ENCODE measurements at places on chromosomes 2 and 18.
A peak's percentile ranks its signal among the peaks of the same experiment; 100 is the strongest.

DNA sequence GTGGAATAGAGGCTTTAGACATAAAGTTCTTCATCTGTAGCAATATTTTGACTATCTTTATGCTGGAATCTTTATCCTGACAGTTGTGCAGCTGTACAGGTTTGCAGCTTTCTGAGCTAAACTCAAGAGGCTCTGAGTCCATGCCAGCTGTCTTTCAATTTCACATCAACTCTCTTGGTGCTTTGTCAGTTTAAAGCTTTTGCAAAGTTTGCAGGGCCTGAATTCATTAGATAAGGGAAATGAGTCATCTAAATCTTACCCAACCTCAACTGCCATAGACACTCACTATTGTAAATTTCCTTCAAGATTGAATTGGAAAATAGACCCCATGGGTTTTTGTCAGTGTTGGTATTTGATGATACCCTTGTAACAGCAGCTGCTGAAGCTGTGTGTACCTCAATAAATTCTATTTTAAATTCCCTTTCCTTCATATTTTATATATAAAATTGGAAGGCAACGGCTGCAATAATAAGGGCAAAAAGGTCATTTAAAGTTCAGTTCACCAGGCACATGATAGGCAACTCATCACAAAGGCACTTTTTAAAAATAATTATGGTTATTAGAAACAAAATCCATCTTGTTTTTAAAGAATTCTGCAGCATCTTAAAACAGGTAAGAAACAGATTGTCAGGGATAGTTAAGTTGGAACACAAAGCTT is 169.9 kb upstream of the SLC39A10 start:
- DNase-seq, result peak; percentile 87

DNA sequence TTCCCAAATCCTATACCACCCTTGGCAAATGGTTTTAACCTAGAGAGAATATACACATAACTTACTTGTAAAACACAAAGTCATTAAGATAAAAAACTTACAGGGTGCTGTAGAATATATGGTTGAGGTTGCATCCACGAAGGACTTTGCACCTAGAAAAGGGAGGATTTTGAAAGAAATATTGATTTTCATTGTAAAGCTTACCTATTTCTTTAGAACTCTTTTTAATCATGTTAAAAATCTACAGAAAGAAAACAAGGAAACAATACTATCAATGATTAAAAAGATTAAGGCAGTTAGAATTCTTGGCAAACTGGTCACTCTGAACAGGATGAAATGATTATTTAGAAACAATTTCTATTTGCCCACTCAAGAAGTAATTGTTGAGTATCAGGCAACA is 81.1 kb upstream of the ITGB6 start:
- DNase-seq, result no peak

DNA sequence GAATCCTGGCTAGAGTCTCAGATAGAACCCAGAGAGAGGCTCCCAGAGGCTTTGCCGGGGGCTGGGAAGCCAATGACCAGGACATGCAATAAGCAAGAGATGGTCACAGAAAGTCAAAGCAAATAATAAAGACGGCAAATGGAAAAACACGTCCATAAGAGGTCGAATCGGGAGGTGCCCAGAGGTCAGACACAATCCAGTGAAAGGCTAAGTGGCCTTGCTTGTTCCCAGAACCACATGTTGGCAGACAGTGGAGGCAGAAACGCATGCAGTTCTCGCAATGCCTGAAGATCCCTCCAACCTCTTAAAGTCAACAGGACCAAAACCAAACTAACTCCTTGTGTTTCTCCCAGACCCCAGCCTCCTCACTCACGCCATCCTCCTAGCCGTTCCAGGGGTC is 3.0 kb downstream of the CYB5A start:
- no peak for DNase-seq

- no peak for DNase-seq
These were observed 467.2 kb downstream of the NRXN1 start for GRCh38 chr2:50564766-50565165.

GRCh38 chr2:217290467-217290866 is 430.6 kb upstream of the TNP1 start:
- no peak for DNase-seq

- no peak for DNase-seq
These were observed 83.8 kb upstream of the SERTAD2 start for GRCh38 chr2:64737547-64737946.

GRCh38 chr2:196530910-196531309 is 108.6 kb upstream of the CCDC150 start:
- DNase-seq, result no peak

- peak; percentile 69 for DNase-seq
These were observed 17.4 kb downstream of the KCNH7 start for GRCh38 chr2:162821176-162821575.

DNA sequence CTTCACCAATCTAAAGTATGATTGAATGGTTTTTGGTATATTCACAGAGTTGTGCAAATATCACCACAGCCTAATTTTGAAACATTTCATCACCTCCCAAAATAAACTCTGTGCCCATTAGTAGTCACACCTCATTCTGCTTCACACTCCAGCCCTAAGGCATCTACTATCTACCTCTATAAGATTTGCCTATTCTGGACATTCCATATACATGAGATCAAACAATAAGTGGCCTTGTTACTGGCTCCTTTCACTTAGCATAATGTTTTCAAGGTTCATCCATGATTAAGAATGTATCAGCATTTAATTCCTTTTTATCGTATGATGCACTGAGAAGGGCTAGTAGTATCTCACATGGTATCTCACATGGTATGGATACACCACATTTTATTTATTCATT is 204.6 kb upstream of the SMAD7 start:
- DNase-seq, result no peak

DNA sequence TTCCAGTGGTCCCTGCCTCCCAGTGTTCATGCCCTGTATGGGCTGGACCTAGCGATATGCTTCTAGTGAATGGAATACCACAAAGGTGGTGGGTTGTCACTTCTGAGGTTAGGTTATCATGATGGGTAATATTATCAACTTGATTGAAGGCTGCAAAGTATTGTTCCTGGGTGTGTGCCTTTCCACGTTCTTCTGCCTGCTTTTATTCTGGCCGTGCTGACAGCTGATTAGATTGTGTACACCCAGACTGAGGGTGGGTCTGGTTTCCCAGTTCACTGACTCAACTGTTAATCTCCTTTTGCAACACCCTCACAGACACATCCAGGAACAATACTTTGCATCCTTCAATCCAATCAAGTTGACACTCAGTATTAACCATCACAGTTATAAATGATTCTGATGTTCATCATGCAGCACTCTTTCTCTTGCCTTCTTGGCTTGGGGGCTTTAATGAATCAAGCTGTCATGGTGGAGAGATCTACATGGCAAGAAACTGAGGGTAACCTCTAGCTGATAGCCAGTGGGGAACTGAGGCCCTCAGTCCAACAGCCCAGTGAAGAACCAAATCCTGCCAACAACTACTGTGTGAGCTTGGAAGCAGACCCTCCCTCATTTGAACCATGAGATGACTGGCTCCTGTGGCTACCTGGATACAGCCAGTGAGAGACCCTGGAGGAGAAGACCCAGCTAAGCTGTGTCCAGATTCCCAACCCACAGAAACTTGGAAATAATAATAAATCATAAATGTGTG is 63.0 kb upstream of the CELF4 start:
- no peak for DNase-seq

GRCh38 chr2:123438675-123439074 is 586.4 kb upstream of the CNTNAP5 start:
- DNase-seq, result no peak

DNA sequence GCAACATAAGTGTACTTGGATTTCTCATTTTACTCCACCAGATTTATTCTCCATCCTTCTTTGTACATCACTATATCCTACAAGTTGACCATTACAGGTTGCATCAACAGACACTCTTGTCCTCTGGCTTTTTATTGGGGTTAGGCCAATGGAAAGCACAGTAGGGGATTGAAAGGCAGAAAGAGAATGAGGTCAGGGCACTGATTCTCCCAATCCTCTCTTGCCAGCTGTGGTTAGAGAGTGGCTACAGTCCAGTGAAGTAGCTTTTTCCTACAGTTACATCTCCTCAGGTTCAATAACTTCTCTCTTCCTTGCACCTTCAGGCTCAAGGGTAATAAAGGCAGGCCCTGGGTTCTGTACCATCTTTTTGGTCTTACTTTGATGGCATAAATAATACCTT is 20.2 kb upstream of the COL5A2 start:
- no peak for DNase-seq

GRCh38 chr2:207749873-207750272 is 19.8 kb downstream of the FZD5 start:
- DNase-seq, result no peak

DNA sequence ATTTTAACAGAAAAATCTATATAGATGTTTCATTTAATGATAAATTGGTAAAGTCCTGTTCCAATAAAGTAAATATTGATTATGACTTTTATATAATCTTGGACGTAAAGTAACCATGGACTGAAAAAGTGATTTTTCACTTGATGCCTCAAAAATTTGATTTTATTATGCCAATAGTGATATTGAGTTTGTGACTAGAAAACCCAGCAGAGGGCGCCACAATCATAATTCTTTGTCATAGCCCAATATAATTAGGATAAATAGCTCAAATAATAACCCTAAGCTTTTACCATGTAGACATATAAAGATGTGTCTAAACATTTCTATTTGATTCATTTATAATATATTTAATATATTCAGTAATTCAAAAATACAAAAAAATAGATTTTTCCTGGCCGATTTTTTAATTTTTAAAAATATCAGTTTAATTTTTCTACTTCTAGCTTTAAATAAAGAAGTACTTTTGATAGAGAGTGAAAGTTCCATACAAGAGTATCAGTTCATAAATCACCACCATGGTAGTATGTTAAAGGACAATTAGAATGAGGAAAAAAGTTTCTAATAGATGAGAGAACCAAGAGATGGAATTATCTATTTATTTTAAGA is 30.7 kb downstream of the CAMKMT start:
- DNase-seq, result peak; percentile 39

GRCh38 chr2:101089942-101090799 is 61.0 kb downstream of the TBC1D8 start:
- DNase-seq, result no peak

GRCh38 chr2:40094451-40094850 is 315.4 kb upstream of the THUMPD2 start:
- no peak for DNase-seq

DNA sequence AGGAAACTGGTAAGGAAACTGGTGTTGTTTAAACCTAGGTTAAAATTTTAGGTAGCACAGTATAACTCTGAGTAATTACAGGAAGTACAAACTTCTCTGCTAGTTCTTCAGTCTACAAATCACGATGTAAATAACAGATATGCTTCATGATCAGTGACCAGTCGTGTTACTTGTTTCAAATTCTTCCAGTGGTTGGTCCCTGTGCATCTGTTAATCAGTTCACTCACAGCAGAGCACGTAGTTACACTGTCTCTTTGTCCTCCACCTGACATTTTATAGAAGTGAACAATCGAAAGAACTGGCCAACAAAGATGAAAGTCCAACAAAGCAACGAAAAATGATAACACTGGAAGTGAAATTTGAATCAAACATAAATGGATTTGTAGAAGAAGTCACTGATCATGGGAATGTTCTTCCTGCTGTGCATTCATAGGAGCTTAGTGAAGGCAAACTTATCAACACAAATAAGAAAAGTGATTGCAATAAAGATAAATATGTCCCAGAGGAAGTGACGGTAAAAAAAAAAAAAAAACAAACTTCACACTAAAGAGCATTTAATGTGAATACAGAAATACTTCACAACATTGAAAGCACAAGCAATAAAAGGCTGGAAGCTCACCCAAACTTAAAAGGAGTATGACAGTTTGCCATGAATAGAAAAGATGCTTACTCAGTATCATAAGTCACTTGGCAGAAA is 7.0 kb downstream of the EIF2AK2 start:
- DNase-seq, result no peak

- no peak for DNase-seq
These were observed 45.7 kb downstream of the IMPA2 start for GRCh38 chr18:12027046-12027445.

- DNase-seq, result peak; percentile 50
These were observed 42.4 kb upstream of the COL5A2 start for GRCh38 chr2:189221811-189222467.

DNA sequence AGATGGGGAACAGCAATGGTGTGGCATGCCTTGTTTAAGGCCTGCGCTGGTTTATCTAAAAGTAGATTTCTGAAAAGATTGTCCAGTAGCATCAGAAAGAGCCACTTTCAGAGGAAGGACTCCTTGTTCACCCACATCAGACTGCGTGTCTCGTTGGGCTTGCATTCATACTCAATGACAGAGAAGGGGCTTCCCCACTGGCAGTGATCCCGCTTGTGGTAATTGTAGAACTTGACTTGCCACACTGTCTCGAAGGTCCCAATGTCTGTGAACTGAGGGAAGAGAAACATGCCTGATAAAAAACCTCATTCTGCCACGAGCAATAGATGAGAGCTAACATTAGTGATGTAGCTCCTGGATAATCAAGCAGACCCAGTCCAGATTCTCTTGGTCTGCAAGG is 26.0 kb downstream of the CNRIP1 start:
- no peak for DNase-seq

DNA sequence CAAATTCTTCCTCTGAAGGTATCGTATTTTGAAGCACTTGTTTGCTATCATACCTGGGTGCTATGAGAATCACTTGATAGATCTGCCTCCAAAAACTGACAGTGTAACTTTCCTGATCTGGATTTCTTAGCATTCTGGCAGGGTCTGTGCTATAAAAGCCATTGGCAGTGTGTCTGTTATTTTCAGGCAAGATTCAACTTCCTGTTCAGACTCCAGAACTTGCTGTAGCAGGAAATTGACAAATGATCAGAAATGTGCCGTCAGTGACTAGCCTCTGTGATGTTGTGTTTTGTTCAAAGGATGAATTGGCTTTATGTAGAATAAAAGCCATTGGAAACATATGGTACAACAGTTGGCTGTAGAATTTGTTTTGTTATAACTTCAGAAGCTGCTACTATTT is 273.3 kb downstream of the PTPRM start:
- no peak for DNase-seq

- no peak for DNase-seq
These were observed 214.1 kb downstream of the HDAC4 start for GRCh38 chr2:239186516-239187357.

DNA sequence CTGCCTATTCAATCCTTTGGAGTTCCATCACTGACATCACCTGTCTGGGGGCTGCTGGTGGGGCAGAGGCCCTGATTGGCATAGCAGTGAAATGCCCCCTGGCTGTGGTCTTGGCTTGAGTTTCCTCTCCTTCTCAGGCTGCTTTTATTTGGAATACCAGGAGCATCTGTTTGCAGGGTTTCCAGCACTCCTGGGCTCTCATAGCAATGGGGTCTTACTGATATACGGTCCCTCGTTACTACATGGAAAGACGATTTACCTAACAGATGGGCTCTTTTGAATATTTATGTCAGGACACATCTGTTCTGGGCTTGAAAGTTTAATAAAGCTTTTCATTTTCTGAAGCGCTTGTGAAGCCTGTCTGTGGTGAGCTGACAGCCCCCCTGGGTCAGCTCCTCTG is 230.3 kb downstream of the SLC4A3 start:
- no peak for DNase-seq

DNA sequence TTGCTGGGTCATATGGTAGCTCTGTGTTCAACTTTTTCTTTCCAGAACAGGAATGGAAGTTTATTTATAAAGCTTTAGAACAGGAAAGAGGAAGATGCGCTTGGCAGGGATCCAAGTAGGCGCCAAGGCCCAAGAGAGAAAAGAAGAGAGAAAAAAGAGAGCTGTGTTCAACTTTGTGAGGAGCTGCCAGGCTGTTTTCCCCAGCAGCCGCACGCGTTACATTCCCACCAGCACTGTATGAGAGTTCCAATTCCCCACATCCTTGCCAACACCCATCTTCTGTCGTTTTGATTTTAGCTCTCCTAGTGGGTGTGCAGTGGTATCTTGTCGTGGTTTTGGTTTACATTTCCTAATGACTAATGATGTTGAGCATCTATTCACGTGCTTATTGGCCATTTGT is 51.4 kb downstream of the KCNF1 start:
- peak; percentile 44 for DNase-seq

- DNase-seq, result no peak
These were observed 85.5 kb downstream of the LTBP1 start for GRCh38 chr2:33032245-33032644.

Measured in M059J (cell line).